ENCODE measurements at places on chromosomes 7 and 10.

GRCh38 chr7:154302380-154302779 is 250.2 kb downstream of the DPP6 start:
- no peak for DNase-seq

GRCh38 chr10:118960157-118961090 is 69.1 kb upstream of the NANOS1 start:
- DNase-seq = no peak

- DNase-seq = peak; percentile 25
These were observed 202.8 kb downstream of the BAMBI start for GRCh38 chr10:28879875-28880682.

DNA sequence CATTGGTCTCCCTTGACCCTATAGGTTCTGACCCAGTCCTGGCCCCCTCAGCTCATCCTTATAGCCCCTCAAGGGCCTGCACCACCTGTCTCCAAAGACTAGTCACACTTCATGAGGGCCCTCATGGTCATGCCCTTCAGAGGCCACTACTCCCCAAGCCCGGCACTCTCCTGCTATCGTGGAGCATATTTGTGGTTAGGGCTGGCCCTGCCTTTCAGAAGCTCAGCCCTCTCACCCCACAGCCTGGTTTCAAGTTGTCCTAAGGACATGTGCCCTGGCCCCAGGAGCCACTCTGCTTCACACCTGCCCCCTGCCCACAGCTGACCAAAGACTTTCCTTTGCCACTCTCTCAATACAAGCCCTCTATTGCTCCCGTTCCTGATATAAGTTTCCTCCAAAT is 60.3 kb upstream of the LBX1 start:
- peak; percentile 19 for DNase-seq

Data from hepatic stellate cell (primary cell).